ENCODE measurements at places on chromosomes 2 and 18. TPM values are rescaled to one million over a fixed set of nuclear protein-coding genes. Genes with fewer than 3 reads are reported as not detected.

GRCh38 chr2:112754564-112754963 is 9.8 kb downstream of the CKAP2L start:
- DNase-seq = no peak

GRCh38 chr2:11040992-11041391 is 114.3 kb upstream of the SLC66A3 start:
- DNase-seq = no peak

DNA sequence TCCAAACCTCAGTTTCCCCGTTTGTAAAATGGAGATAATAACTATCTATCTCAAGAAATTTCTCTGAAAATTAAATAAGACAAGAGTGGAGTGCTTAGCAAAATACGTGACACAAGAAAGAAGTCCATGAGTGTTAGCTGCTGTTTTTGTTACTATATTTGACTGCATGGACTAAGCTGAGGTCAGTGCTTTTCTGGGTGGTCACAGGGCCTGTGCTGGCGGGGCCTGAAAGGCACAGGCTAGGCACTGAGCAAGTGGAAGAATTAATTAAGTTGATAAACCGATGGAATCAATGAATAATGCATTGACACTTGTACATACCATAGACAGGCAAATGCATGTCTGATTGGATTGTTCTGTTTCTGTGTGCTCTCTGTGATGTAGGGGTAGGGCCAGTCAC is 27.3 kb downstream of the RPL37A start:
- no peak for DNase-seq

MC5R gene
- not detected for polyA plus RNA-seq

GRCh38 chr18:35852786-35853185 is 119.7 kb upstream of the RMP24 start:
- no peak for DNase-seq

ST8SIA5 gene
- 0.76 TPM for polyA plus RNA-seq

GRCh38 chr2:192940767-192941166 is 746.0 kb upstream of the TMEFF2 start:
- DNase-seq = no peak

- no peak for DNase-seq
These were observed 947 bp upstream of the ANKRD44 start for GRCh38 chr2:197311421-197312033.

DNA sequence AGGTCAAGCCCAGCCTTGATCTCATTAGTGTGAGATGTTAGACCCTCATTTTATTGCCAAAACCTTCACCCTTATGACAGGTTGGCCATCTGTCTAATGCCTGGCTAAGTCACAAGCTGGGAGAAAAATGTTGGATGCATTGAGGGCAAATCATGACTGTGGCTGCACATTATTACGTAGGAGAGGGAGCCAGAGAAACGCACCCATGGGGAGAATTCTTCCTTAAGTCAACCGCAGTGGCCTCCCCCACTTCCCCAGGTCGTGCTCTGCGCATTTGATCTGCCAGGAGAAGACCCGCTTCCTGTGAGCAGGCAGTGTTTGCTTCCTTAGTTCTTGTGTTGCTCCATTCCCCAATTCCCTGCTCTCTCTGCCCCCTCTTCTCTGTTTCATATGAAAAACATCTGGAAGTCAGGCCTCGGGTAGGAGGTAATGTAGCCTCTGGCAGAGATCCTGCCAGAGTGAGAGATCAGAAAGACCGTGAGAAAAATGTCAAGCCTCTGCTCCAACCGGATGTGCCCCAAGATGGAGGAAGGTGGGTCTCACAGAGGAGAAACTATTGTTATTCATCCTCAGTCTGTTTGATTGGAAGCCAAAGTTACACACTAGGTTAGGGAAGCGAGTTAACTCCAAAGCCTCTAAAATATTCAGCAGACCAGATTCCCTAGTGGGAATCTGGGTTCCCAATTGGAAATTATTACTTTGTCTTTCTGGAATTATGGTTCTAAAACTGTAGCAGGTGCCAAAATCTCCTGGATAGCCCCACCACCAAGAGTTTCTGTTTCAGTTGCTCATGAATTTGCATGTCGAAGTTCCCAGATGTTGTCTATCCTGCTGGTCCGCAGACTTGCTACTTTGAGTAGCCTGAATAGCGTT is 144.3 kb upstream of the PELI1 start:
- DNase-seq = no peak

DNA sequence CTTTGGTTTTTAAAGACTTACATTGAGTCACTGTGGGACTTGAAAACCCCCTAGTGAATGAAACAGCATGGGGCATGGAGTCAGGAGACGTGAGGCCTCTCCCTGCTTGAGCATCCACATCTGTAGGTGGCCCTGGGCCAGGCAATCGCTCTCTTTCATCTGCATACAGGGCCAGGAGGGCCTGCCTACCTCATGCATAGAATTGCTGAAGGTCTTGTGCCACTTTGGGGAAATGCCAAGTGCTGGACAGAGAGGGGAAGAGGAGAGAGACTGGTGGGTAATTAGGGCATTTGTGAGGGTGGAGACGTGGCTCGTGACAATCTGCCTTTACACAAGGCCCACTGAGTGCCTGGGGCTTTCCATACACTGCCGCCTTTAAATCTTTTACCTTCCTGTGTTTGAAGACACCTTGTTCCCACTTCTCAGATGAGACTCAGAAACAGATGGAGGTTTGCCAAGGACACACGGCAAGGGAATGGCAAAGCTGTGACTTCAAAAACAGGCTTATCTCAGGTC is 322.2 kb upstream of the HS6ST1 start:
- DNase-seq = no peak

DNA sequence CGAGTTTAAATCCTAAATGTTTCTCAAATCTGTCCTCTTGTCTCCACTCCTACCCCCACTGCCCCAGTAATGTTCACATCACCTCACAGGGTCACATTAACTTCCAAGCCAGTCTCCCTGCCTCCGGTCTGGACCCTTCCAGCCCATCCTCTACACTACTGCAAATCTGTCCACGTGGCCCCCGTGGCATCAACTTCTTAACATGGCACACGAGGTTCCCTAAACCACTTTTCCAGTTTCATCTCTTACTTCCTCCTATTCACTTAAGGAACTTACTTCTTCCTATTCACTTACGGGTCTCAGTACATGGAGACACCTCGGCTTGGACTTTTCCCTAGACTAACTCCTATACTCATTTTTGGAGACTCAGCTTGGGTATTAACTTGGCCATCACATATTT is 27.0 kb downstream of the MRPL33 start:
- DNase-seq = no peak

GRCh38 chr2:190529486-190530247 is 4.9 kb downstream of the NEMP2 start:
- DNase-seq = no peak

KCNJ3 gene
- 0.19 TPM for polyA plus RNA-seq

- DNase-seq = no peak
These were observed 15.2 kb downstream of the SRSF7 start for GRCh38 chr2:38735999-38736320.

DNA sequence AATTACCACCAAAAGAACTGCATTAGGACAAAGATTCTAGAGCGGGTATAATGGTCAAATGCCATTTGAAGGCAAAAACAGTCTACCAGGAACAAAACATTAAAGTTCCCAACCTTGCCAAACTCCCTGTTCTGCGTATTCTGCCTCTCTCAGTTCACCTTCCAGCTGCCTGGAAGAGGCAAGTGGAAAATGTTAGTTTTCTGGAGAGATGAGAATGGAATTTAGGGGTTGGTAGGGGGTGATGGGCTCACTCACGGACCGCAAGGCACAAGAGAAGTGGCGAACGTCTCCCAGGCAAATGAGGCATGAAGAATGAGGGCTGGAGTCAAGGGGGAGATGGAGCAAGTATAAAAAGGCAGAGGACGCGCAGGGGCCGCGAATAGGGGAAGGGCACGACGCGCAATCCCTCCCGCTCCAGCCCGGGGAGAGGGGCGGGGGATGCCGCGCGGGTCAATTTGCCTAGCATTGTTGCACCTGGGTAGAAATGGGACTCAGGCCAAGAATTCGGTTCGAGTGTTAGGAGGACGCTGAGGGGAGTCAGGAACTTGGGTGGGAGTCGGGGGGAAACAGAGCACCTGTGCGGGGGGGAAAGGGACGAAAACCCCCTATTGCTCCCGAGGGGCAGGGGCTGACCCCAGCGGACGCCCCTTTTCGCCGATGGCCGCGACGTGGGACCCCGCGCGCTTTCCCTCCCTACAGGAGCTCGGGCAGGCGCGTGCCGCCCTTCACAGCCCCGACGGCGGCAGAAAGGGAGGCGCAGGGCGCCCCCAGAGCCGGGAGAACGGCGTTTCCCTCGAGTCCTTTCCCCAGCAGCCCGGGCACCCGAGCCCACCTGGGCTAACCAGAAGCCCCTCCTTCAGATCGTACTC is 573 bp downstream of the PAIP2B start:
- peak; percentile 55 for DNase-seq

RTKN gene
- polyA plus RNA-seq = 77.5 TPM

DNA sequence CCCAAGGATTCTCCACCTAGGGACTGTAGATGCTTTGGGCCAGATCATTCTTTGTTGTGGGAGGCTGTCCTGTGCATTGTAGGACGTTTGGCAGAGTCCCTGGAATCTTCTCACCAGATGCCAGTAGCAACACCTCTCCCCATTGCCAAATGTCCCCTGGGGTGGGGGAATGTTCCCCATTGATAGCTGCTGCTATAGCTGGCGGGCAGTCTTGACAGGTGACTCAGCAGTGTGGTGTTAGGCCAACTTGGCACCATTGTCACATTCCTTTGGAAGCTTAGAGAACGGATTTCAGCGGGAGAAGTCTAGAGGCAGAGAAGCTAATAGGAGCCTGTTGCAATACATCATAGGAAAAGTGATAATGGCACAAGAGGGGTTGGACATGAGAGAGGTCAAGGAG is 495.7 kb upstream of the SMIM21 start:
- DNase-seq = peak; percentile 17

- no peak for DNase-seq
These were observed 53.2 kb upstream of the ITM2C start for GRCh38 chr2:230811508-230811907.

GRCh38 chr2:1628893-1629292 is 115.4 kb downstream of the PXDN start:
- no peak for DNase-seq

DNA sequence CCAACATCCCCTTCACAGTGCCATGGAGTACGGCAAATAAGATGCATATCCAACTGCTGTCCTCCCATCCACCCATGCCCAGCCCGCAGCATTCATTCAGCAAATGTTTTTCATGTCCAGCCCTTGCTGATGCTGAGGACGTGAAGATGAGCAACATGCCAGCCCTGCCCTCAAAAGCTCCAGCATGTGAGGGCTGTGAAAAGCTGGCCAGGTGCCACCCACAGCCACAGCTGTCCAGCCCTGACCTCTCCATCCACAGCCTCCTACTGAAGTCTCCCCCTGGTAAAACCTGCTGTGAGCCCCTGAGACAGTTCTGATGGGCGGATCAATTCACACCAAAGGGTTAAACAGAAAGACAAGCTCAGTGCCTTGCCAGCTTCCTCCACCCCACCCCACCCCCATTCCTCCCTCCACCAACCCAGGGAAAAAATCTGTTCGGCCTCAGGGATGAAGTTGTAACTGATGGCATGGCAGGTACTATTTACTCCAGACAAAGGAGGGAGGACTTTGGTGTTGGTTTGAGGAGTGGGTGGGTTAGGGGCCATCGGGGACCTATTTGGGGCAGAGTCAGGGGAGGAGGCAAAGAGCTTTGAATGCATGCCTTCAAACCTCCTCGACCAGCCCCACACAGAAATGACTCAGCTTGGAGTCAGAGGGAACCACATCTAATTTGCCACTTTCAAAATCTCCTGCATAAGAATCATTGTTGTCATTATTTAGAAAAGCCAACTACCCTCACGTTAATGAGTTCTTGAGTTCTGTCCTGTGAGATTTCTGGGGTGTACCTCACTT is 4.3 kb downstream of the ZBTB7C start:
- no peak for DNase-seq

DNA sequence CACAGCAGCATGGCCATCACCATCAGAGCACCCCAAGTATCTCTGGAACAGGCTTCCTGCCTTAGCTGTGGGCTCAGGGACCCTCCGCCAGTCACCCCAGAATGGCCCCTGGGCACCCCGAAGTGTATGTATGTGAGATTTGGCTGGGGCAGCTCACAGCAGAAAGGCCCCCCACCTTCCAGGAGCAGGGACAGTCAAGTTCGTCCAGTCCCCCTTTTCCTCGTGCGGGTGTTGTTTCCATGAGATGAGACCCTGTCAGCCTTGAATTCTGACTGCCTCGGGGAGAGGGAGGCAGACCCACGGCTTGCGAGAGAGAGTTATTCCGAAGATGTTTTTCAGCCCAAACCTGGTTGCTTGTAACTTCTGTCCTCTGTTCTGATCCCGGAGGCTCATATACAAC is 290.9 kb upstream of the HDAC4 start:
- no peak for DNase-seq

- peak; percentile 29 for DNase-seq
These were observed 659 bp downstream of the FAM210A start for GRCh38 chr18:13725566-13726231.

DNA sequence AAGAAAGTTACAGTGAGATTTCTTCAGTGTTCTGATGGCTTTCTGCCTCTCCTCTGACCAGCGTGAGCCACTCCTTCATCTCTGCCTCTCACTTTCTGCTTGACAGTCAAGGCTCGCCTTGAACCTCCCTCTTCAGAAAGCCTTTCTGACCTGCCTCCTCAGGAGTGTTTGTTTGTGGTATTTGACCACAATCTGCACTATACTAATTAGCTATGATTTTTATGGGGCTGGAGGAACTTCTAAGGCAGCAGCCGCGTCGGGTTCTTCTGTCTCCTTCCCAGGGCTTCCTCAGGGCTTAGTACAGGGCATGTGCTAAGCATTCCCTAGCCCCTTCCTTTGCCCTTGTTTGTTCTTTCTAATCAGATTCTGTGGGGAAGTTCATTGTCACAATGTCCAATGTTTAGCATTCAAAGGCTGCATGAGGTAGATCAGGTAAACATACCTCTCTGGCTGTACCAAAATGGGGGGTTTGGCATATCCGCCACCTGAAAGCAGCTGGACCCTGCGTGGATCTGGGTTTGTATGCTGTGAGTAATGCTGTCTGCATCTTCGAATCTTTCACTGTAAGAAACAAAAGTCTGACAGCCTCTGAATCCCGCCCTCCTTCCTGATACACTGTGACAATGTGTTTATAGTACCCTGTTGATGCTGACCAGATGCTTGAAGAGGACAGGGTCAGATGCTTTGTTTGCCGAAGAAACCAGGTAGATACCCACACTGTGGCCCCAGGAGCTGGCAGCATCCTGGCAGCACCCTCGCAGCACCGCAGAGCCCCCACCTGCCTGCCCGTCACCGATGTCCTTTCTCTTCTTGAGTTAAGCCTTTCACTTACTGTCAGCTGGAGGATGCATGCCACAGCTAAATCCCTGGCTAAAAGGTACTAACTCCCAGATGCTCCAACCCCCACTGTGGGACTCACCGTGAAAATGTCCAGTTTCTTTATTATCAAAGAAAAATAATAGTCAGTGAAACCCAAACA is 260.8 kb upstream of the HDAC4 start:
- no peak for DNase-seq

ACTR3 gene
- polyA plus RNA-seq = 140 TPM

LRRTM4 gene
- polyA plus RNA-seq = 0.23 TPM

DNA sequence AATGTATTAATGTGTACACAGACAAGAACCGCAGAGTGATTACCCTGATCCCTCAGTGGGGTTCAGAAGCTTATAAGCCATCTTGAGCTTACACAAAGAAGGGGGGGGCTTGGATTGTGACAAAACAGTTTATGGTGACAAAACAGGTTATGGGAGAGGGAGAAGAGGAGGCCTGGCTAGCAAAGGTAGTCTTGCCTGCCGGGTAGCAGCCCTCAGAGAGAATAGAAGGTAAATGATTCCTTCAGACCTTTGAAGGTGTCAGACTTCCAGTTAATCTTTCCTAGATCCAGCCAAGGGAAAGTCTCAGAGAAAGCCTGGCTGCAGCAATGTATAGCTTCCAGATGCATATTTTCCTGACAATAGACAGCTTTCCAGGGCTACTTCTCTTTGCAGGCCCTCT is 44.6 kb upstream of the RAPH1 start:
- DNase-seq = no peak

GRCh38 chr2:30966786-30967185 is 159.5 kb upstream of the CAPN13 start:
- no peak for DNase-seq

NCKAP1 gene
- polyA plus RNA-seq = 54.5 TPM

All from hepatocyte (in vitro differentiated cells).